ENCODE measurements at places on chromosomes 11 and 22. TPM values are rescaled to one million over a fixed set of nuclear protein-coding genes. Genes with fewer than 3 reads are reported as not detected.

The KLHDC7B gene
- 0.51 TPM for total RNA-seq

The LMO2 gene
- 0.51 TPM for total RNA-seq

The SYT13 gene
- not detected for total RNA-seq

The ZC3H12C gene
- total RNA-seq: 10.1 TPM

The MAJIN gene
- not detected for total RNA-seq

- no peaks in the 10 kb centered on the region for H3K27me3 ChIP-seq
- no peaks in the 10 kb centered on the region for H3K4me1 ChIP-seq
- H3K27ac ChIP-seq: no peak overlapping the region
- no peaks in the 10 kb centered on the region for H3K36me3 ChIP-seq
- H3K4me3 ChIP-seq: no peak overlapping the region
- DNase-seq: peak; percentile 23
Observed at GRCh38 chr11:48028914-48029680, 48.7 kb downstream of the PTPRJ start.

GRCh38 chr22:48380016-48380665 lies 1447.5 kb downstream of the BRD1 start:
- no peaks in the 10 kb centered on the region for H3K36me3 ChIP-seq
- no peak overlapping the region for H3K4me3 ChIP-seq
- H3K27me3 ChIP-seq: no peaks in the 10 kb centered on the region
- no peak overlapping the region for H3K27ac ChIP-seq
- no peaks in the 10 kb centered on the region for H3K4me1 ChIP-seq

DNA sequence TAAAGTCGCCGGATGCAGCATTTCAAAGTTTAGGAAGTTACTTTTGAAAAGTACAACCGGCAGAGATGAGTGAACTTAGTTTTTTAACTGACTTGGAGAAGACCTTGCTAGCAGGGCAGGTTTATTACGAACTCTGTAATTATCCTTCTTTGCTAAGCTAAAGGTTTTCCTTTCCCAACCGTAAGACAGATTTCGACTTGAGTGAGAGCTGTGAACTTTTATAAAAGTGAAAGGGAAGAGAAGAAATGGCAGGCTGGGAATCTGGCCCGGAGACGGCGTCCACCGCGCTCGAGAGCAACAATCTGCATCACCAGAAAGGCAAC lies 659 bp upstream of the TEAD1 start:
- peak overlapping the region; percentile 94 for H3K27ac ChIP-seq
- peak overlapping the region; percentile 78 for H3K4me3 ChIP-seq
- no peak for DNase-seq
- H3K36me3 ChIP-seq: no peaks in the 10 kb centered on the region
- no peaks in the 10 kb centered on the region for H3K27me3 ChIP-seq

DNA sequence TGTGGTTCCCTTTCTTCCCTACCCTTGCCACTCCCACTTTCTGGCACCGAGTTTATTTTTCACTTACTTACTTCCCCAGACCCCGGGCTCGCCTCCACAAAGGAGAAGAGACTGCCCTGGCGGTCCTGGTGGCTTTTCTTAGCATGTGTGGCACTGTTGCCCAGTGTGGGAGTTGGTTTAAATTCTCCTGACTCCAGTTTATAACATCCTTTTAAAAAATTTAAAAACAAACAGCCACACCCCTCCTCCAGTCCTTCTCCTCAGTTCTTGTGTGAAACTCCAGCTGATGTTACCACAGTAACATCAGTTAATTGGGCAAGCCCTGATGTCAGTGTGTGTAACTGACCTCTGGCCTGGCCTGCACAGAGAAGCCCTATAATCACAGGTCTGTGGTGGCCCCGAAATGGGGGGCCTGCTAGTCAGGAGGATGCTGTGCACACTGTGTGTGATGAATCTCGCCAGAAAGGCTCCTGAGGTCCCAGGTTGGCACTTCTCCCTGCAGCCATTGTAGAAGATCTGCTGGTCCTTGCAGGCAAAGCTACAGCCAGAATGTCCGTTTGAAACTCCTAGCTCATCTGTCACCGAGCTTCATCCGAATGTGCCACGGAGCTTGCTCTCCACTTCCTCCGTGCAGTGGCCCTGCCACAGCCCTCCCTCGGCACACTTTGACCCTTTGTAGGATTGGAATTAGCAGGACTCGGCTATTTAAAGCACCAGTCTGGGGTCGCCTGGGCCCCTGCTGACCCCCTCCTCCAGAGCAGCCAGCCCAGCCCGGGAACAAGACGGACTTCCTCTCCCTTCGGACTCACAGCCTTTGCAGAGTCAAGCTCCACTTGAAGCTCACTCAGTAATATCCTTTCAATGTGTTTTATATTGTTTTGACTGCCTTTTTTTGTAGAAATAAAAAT lies 7.6 kb downstream of the YDJC start:
- DNase-seq: no peak
- no peaks in the 10 kb centered on the region for H3K27me3 ChIP-seq
- no peak overlapping the region for H3K27ac ChIP-seq
- H3K36me3 ChIP-seq: peaks cover 18% of the 10 kb centered on the region
- peaks cover 7% of the 10 kb centered on the region for H3K4me1 ChIP-seq

GRCh38 chr11:133560472-133560855 lies 28.2 kb upstream of the OPCML start:
- H3K4me3 ChIP-seq: no peak overlapping the region
- H3K27me3 ChIP-seq: no peaks in the 10 kb centered on the region
- no peak overlapping the region for H3K27ac ChIP-seq
- no peaks in the 10 kb centered on the region for H3K36me3 ChIP-seq
- DNase-seq: no peak

DNA sequence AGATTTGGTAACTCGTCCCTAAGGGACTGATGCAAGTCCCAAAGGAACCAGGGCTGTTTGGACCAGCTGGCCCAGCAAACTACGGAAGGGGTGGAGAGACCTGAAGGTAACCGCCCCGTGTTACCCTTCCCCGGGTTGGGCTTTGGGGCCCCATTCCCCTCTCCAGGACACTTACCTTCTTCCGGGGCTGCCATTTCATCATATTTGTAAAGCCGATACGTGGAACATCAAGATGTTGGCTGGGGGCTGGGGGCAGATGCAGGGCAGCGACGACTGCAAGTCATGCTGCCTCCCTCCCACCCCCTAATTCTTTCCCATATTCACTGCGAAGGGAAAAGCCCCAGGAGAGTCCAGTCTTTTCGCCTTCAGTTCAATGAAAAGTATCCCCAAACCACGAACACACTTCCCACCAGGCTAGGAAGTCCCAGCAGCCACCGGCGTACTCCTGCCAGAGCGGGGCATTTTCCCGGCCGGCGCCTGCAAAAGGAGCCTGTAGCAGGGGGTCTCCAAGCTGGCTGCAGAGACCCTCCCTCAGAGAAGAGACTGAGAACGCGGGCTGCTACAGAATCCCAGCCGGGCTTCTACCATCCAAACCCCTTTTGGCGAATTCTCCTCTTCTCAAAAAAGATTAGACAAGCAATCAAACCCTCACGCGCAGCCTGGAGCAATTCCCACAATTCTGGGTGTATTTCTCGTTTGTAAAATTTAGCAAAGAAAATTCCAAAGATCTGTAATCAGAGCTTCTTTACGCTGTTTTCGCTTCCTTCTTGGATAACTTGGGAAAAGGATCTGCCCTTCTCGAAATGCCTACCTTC lies 236.7 kb downstream of the TTC28 start:
- H3K27me3 ChIP-seq: no peaks in the 10 kb centered on the region
- peaks cover 20% of the 10 kb centered on the region for H3K4me1 ChIP-seq
- peak; percentile 56 for DNase-seq
- no peaks in the 10 kb centered on the region for H3K36me3 ChIP-seq
- peak overlapping the region; percentile 66 for H3K27ac ChIP-seq

DNA sequence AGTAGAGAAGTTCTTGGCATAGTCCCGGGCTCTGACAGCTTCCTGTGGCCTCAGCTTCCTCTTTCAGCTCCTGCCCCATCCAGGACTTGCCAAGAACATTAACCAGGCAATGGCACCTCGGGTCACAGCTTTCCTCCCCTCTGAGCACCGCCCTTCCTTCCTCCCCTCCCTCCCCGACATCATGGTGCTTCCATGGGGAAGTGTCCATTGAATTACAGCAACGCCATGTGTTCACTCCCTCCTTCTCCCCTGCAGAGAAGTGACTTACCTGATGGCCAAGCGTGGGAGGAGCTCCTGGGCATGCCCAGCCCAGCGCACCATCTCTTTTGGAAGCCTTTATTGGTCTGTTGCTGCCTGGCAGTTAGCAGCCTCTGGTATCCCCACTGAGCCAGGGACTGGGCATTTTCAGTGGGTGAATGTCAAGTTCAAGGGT lies 25.8 kb upstream of the DAGLA start:
- peaks cover 8% of the 10 kb centered on the region for H3K27me3 ChIP-seq
- no peaks in the 10 kb centered on the region for H3K4me1 ChIP-seq
- H3K36me3 ChIP-seq: no peaks in the 10 kb centered on the region
- DNase-seq: no peak
- no peak overlapping the region for H3K4me3 ChIP-seq

- H3K4me1 ChIP-seq: peaks cover 5% of the 10 kb centered on the region
- DNase-seq: peak; percentile 76
- H3K36me3 ChIP-seq: no peaks in the 10 kb centered on the region
- H3K27me3 ChIP-seq: no peaks in the 10 kb centered on the region
- no peak overlapping the region for H3K4me3 ChIP-seq
Observed at GRCh38 chr11:3905080-3905953, 49.9 kb downstream of the STIM1 start.

GRCh38 chr22:45019861-45020655 lies 10.3 kb upstream of the PHF21B start:
- DNase-seq: no peak
- peaks cover 5% of the 10 kb centered on the region for H3K27me3 ChIP-seq
- no peaks in the 10 kb centered on the region for H3K36me3 ChIP-seq
- no peak overlapping the region for H3K27ac ChIP-seq

DNA sequence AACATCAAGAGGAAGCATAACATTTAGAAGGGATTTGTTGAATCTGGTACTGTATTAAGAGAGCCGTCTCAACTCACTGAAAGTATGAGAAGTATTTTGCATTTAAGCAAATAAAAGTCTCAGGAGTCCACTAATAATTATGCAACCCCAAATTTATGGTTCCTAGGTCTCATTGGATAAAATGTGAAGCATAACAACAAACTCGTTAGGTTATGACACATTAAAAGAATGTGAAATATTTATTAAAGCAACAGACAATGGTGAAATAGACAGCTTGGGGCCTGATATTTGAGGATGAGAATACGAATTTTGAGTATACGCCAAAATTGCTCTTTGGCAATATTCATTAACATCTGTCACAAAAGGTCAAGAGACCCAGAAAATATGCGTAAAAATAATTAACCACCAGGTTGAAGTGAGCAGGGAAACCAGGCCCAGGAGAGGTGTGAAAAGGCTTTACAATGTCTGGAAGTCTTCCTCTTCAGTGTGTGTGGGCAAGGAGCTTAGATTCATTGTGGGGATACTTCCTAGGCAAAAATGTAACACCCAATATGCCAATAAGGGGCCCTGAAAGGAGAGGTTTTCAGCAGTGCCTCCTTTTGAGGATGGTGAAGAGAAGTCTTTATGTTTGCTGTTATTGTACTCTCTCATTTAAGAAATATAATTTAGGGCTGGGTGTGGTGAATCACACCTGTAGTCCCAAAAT lies 89.2 kb downstream of the FDX1 start:
- DNase-seq: no peak
- no peaks in the 10 kb centered on the region for H3K36me3 ChIP-seq
- H3K27ac ChIP-seq: no peak overlapping the region
- H3K27me3 ChIP-seq: no peaks in the 10 kb centered on the region
- peaks cover 2% of the 10 kb centered on the region for H3K4me1 ChIP-seq
- H3K4me3 ChIP-seq: no peak overlapping the region

DNA sequence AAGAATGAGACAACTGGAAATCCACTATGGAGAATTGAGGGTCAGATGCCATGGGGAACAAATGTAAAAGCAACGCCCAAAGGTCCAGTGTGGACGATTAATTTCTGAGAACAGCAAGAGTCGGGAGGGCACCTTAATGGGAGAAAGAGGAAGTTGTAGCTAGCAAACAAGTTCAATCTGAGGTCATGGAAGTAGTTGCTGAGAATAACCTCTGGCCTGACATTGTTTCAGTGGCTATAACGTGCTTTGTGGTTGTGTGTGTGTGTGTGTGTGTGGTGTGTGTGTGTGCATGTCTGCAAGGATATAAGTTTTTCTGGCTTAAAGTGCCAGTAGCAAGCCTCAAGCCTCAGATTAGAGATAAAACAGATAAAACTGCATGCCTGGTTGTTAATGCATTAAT lies 1630.1 kb upstream of the TENM4 start:
- H3K27me3 ChIP-seq: no peaks in the 10 kb centered on the region
- no peak overlapping the region for H3K4me3 ChIP-seq
- H3K4me1 ChIP-seq: no peaks in the 10 kb centered on the region
- H3K36me3 ChIP-seq: no peaks in the 10 kb centered on the region

GRCh38 chr22:40975366-40975765 lies 24.2 kb downstream of the RBX1 start:
- H3K27ac ChIP-seq: no peak overlapping the region
- H3K4me3 ChIP-seq: no peak overlapping the region
- no peaks in the 10 kb centered on the region for H3K27me3 ChIP-seq

DNA sequence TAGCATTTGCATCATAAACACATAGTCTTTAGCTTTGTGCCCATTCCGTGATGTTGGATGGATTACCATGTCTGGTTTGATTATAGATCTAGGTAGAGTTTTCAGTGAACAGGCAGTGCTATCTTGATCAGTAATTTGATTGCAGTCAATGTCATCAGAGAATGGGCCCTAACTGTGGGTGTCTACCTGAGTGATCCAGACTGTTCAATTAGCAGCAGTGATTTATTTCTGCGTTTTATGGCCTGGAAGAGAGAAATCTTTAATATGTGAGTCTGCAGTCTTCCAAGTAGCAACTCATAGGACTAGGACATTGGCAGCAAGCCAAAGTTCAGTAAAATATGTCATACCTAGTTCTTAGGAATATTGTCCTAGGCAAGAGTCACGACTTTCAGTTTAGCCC lies 80.3 kb downstream of the CASP12 start:
- no peak overlapping the region for H3K4me3 ChIP-seq
- H3K27ac ChIP-seq: no peak overlapping the region
- no peaks in the 10 kb centered on the region for H3K4me1 ChIP-seq
- no peaks in the 10 kb centered on the region for H3K27me3 ChIP-seq

DNA sequence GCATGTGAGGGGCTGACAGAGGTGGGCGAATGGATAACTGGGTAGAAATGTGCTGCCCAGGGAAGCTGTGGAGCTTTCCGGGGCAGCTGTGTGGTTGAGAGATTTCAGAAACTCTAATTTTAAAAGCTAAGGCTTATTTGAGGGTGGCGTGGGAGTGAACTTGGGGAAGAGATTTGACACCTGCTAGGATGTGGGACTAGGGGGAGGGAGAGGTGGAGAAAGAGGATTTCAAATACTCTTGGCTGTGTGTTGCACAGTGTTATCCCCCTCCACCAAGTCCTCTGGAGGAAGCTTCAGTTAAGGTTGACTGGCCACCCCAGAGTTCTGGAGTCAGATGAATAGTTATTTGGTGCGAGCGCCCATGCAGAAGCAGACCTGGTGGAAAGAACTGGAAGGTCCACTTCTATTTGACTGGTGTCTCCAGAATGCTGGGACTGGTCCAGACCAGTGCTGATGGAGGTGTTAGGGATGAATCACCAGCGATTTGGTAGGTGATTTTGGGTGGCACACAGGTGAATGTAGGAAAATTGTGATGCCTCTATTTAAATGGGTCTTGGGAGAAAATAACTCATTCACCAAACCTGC lies 72.8 kb upstream of the ALX4 start:
- no peaks in the 10 kb centered on the region for H3K36me3 ChIP-seq
- no peak overlapping the region for H3K27ac ChIP-seq
- no peaks in the 10 kb centered on the region for H3K4me1 ChIP-seq
- no peaks in the 10 kb centered on the region for H3K27me3 ChIP-seq
- DNase-seq: no peak

Measured in fibroblast of lung (primary cell).